ENCODE measurements at places on chromosomes 6 and 20.

DNA sequence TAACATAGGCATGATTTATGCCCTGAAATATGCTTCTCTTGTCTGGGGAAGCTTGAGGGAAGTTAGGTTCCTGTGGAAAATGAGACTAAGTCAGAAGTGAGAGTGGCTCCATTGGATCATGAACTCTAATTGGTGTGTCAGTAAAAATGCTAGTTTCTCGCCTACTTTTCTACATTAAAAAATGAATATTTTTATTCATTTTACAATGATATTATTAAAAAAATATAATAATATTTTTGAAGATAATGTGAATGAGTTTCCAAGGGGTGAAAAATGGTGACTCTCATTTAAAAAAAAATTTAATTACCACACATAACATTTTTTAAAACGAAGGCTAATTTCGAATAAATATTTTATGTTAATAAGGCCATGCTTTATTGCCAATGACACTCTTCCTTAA, 84.2 kb downstream of the HIVEP1 start:
- no peak for DNase-seq

- no peak for DNase-seq
Observed at GRCh38 chr20:20638878-20639277, 73.6 kb downstream of the RALGAPA2 start.

- DNase-seq = no peak
Observed at GRCh38 chr6:14176429-14176828, 58.9 kb downstream of the CD83 start.

DNA sequence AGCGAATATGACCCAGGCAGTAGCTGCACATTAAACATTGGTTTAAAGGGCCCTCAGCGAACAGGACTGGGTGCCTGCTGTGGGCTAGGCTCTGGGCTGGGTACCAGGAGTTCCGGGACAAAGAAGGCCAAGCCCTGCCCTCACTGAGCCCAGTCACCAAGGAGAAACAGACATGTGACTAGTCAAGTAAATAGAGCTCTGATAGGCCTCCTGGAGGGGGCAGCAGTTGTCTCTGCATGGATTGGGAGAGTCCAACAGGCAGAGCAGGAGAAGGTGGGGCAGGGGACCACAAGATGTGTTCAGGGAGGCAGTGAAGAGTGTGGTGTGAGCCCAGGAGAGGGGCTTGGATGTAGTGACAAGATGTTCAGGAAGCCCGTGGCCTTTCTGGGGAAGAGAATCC, 3.1 kb downstream of the HM13 start:
- DNase-seq = no peak

DNA sequence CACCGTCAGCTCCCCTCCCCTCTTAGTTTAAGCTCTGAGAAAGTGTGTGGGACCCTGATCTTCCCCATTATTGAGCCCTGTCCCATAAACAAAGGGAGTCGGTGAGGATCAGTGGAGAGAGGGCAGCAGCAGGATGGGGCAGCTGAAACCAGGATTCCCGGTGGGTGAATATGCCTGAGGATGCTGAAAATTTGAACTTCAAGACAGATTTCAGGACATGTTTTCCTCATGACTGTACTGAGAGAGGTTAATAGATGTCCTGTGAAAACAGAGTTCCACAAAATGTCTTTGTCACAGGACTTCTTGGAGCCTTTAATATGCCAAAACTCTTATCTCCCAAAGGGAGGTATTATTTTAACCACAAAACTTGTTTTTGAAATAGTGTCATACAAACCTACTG, 53.5 kb upstream of the SLC22A16 start:
- no peak for DNase-seq

DNA sequence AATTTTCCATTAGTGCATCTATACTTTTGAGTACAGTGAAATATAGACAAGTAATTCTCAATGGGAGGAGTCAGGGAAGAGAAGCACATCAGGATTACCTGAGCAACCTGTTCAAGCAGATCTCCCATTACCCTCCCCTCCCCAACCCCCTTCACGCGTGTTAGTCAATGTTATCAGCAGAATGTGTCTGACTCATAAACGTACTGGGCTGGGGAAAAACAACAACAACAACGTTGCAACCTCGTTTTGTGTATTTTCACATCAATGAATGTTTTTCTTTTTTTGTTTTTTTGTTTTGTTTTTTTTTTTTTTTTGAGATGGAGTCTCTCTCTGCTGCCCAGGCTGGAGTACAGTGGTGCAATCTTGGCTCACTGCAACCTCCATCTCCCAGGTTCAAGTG, 287.0 kb upstream of the STXBP5 start:
- DNase-seq = no peak

GRCh38 chr20:61169874-61170273, 82.2 kb upstream of the CDH4 start:
- no peak for DNase-seq

GRCh38 chr6:70180901-70181599, 121.8 kb downstream of the COL9A1 start:
- no peak for DNase-seq

DNA sequence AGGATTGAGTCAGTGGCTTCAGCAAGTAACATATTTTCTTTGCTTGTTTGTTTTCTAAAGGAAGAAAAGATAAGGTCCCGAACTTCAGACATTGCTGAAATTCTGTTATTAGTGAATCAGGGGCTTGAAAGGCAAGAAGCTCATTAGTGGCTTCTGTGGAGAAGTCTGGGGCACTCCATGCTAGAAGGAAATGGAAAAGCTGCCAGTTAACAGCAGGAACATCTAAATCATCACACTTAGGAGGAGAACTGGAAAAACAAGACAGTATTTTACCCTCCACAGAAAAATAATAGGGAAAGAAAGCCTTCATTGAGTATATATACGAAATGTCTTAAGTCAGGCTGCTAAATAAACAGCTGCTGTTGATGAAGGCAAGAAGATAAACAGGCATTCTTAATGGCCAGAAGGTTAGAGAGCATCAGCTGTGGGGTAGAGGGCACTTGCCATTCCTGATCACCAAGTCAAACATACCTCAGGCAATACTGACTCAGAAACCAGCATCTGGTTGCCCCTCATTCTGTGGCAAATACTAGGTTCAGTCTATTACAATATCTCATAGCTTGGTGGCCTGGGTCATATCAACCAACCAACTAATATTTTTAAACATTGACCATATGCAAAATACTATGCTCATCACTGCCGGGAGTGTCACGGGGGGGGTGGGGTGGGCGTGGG, 143.2 kb upstream of the TENT5A start:
- DNase-seq = no peak

GRCh38 chr6:154318721-154319120, 37.9 kb downstream of the IPCEF1 start:
- DNase-seq = no peak

DNA sequence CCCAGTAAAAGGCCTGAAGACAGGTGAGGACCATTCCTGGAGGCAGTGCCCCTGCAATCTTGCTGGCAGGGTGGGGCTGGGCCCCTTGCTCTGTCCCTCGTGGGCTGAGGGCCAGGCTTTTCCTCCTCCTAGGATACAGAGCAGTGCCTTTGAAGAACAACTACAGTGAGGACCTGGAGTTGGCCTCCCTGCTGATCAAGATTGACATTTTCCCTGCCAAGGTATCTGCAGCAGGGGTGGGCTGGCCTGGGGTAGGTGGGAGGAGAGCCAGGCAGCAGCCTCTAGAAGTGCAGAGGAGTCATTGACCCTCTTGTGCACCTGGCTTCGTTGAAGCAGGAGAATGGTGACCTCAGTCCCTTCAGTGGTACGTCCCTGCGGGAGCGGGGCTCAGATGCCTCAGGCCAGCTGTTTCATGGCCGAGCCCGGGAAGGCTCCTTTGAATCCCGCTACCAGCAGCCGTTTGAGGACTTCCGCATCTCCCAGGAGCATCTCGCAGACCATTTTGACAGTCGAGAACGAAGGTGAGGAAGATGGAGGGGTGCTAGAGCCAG, 36.5 kb downstream of the PLCG1 start:
- no peak for DNase-seq

- DNase-seq = no peak
Observed at GRCh38 chr20:55540013-55540412, 465.3 kb downstream of the CBLN4 start.

GRCh38 chr20:46222521-46223007, 85.7 kb downstream of the CDH22 start:
- DNase-seq = no peak

GRCh38 chr20:17795003-17795402, 95.2 kb downstream of the BANF2 start:
- DNase-seq = no peak

DNA sequence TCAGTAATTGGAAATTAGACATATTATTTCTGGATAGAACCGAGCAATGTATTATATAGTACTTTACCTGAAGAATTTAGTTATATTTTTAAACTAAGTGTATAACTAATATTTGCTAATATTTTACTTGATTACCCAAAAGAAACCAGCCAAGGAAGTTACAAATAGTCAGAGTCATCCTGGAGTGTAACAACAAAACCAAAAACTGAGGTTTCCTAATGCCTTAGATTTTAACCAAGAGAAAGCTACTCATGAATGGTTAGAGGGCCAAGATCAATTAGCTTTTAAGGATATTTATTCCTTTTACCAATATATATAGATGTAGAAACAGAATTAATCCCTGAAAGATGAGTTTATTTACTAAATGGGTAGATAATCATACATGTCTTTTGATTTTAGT, 26.0 kb downstream of the TAB2 start:
- no peak for DNase-seq

DNA sequence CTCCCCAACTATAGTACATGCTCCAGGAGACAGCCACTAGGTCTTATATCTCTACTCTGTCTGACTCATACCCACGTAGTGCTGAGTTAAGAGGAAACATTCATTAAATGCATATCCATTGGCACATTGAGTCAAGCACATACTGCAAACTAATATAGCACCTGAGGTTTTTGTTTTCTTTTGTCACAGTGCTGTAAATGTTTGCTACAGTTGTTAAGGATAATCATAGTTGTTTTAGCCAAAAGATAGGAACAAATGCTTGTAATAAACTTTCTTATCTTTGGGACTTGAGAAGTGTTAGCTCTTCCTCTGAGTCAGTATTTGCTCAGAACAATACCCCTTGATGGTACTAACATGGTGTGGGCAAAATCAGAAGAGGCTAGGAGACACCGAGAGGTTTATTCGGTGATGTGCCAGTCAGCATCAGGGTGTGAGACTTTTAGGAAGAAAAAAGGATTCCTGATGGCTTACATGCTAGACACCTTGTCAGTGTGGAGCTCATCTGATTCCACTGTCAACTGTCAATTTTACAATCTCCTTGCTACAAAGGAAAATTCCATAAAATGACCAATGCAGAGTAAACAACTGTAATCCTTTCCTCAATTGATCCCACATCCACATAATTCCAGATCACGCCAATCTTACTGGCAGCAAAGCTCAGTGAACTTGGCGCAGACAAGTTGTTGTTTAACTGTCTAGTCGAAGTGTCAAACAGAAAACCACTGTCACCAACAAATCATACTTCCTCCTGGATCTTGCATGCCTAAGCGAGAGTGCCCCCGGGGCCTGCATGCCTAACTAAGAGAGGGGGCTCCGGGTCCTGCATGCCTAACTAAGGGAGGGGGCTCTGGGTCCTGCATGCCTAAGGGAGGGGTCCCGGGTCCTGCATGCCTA, 36.1 kb downstream of the ELOVL2 start:
- DNase-seq = no peak

GRCh38 chr20:59441860-59442810, 141.7 kb downstream of the EDN3 start:
- no peak for DNase-seq

GRCh38 chr6:13035606-13036005, 292.7 kb downstream of the TBC1D7 start:
- no peak for DNase-seq

GRCh38 chr6:107524626-107525025, 34.7 kb downstream of the SOBP start:
- no peak for DNase-seq

GRCh38 chr6:39929039-39929732, 5.1 kb downstream of the MOCS1 start:
- DNase-seq = no peak

DNA sequence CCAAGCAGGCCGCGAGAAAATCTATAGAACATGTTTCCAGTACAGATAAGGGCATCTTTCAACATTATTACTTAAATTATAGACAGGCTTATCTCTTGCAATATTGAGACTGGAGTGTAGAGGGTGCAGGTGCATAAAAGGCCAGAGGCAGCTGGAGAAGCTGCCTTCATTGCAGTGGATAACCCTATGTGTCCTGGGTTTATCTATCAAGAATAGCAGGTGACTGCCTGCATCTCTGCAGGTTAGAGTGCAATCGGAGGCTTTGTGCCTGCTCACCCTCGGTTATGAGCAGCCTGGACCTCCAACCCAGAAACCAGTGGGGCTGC, 28.7 kb upstream of the ECI2 start:
- no peak for DNase-seq

GRCh38 chr6:3773678-3774298, 22.3 kb upstream of the PXDC1 start:
- no peak for DNase-seq
